ENCODE measurements at places on chromosomes 5 and 9.

- DNase-seq = no peak
Observed at GRCh38 chr5:93340881-93341280, 240.1 kb downstream of the NR2F1-AS1 start.

GRCh38 chr5:135205632-135206349 is 171.8 kb upstream of the PITX1 start:
- DNase-seq = no peak

GRCh38 chr5:90898326-90899013 is 339.9 kb downstream of the ADGRV1 start:
- DNase-seq = no peak

DNA sequence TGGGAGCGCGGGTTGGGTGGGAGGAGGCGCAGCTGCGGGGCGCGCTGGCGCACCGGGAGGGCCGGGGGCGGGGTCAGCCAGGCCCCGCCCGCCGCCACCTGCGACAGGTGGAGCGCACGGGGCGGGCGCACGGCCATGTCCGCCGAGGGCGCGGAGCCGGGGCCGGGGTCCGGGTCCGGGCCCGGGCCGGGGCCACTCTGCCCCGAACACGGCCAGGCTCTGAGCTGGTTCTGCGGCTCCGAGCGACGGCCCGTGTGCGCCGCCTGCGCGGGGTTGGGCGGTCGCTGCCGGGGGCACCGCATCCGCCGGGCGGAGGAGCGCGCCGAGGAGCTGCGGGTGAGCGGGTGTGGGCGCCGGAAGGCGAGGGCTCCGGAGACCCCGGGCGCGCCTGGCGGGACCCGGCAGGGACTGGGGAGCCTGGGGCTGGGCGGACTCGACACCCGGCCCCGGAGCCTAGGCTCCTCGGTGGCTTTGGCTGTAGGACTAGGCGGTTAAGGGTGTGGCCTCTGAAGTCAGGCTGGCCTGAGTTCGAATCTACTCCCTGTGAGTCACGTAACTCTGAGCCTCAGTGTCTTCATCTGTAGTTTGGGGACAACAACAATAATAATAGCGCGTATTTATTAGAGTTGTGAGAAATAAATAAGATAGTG is at the start of gene BSPRY:
TSS of gene BSPRY (plus strand) at position 97 of the 650 bp plus-strand sequence. CDS start at position 136, 39 bp downstream.
- peak; percentile 52 for DNase-seq

DNA sequence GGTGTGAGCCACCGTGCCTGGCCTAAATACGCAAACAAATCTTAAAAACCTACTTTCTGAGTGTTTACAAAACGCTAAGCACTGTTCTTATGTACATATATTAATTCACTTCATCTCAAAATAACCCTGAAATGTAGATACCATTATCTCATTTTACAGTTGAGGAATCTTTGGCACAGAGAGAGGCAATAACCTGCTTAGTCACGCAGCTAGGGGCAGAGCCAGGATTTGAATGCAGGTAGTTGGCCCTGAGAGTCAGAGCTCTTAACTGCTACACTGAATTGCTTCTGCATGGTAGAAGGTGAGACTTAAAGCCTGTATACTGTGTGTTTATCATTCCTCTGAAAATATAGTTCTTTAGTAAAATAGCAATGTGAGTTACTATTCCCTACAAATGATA is 21.9 kb downstream of the ARHGEF37 start:
- DNase-seq = no peak

GRCh38 chr9:133252301-133253020 is 22.5 kb downstream of the ABO start:
- peak; percentile 42 for DNase-seq

GRCh38 chr5:41869151-41869723 is 988 bp downstream of the OXCT1 start:
- no peak for DNase-seq

DNA sequence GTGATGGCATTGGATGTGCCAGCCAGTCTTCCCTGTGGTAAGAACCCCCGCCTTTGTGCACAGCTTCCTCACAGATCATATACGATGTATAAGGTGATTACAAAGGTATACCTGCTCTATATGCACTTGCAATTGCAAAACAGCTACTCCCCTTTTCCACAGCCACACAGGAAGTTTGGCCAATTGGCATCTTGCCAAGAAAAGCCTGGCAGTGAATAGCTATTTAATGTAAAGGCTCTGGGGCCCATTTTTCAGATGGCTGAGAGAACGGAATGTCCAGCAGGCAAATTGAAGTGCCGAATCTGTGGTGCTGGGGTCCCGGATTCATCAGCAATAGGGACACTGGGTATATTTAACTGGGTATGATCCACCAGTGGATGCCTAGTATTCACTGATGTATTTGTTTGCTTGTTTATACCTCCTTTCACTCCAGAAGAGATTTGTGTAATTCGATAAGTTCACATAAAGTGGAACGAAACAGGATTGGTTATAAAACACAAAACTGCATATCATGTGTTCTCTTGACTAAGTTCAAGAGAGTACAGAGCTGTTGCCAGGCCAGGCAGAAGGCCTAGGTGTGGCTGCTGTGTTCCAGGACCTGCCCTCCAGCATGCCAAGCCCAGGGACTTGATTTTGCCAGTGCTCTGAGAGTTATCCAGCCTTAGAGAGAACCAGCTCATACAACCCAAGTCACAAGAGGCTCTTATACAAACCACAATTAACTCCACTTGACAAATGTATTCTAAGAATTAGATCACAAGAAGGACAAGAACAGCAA is 27.7 kb upstream of the GABRP start:
- DNase-seq = no peak

GRCh38 chr5:159130871-159131270 is 31.2 kb upstream of the EBF1 start:
- DNase-seq = no peak

- no peak for DNase-seq
Observed at GRCh38 chr9:14532456-14533115, 160.6 kb downstream of the ZDHHC21 start.

DNA sequence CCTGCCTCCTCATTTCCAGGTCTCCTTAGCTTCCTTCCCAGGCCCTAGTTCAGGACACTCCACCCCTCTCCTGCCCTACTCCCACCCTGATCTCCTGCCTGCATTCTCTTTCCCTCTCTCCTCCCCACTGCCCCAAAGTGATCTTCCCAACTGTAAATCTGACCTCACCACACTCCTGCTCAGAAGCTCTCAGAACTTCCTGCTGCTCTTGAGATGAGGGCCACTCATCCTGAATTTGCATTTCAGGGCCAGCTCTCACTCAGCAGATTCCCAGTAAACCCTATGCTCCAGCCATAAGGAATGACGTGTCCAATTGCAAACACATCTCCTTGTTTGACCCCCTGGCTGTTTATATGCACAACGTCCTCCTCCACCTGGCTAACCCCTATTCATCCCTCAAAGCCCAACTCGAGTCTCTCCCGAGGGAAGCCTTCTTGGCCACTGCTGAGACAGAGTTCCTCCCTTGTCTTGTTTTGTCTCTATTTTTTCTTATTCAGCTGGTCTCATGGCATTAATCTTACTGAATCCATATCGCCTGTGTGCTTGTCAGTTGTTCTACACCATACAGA is 95.0 kb downstream of the NSG2 start:
- DNase-seq = no peak

DNA sequence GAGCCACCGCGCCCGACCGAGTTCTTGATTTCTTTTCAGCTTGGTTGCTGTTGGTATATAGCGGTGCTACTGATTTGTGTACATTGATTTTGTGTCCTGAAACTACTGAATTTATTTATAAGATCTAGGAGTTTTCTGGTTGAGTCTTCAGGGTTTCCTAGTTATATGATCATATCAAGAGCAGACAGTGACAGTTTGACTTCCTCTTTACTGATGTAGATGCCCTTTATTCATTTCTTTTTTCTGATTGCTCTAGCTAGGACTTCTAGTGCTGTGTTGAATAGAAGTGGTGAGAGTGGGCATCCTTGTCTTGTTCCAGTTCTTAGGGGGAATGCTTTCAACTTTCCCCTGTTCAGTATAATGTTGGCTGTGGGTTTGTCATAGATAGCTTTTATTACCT is 17.4 kb upstream of the LRRC19 start:
- no peak for DNase-seq

GRCh38 chr9:94743035-94743954 is 16.8 kb downstream of the AOPEP start:
- DNase-seq = no peak

- no peak for DNase-seq
Observed at GRCh38 chr9:123528501-123528900, 172.5 kb downstream of the CRB2 start.

GRCh38 chr5:73801686-73802085 is 175.7 kb downstream of the ARHGEF28 start:
- DNase-seq = no peak

DNA sequence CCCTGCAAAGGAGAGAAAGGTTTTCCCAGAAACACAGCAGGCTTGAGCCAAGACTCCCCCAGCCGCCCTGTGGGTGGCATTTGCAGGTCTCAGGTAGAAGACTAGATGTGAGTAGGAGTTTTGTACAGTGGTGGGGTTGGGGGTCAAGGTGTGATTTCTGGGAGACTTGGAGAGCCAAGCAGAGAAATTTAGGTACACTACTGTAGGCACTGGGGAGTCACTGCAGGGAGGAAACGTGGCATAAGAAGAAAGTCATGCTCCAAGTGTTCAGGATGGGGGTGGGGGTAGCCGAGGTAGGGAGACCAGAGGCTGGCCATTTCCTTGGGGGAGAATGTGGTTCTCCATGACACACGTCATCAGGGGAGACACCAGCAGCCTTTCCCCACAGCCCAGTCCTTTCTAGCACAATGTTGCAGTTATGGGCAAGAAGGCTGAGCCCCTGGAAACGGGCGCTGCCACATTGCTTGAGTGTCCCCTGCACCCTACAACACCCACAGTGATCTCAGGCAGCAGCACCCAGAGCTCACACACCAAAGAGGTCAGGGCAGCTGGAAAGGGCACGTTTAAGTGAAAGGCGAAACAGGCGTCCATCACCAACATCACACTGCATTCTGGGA is 210.5 kb downstream of the FSTL4 start:
- DNase-seq = no peak

GRCh38 chr9:93346231-93347112 is 105.0 kb upstream of the FAM120A start:
- DNase-seq = no peak

DNA sequence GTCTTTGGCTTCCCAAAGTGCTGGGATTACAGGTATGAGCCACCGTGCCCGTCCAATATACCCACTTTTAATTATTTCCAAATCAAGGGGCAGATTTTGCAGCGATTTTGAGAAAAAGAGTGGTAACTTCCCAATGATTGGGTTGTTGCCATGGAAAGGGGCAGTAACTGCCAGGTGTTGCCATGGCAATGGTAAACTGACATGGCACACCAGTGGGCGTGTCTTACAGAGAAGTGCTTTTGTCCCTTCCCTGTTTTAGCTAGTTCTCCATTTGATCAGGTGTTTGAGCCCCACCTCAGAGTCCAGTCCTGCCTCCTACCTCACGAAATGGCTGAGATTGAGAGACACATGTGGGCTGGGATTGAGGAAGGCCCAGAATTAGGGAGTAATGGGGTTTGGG is 86.3 kb upstream of the IER5L start:
- DNase-seq = no peak

GRCh38 chr5:137629646-137630045 is 106.2 kb downstream of the KLHL3 start:
- peak; percentile 50 for DNase-seq

DNA sequence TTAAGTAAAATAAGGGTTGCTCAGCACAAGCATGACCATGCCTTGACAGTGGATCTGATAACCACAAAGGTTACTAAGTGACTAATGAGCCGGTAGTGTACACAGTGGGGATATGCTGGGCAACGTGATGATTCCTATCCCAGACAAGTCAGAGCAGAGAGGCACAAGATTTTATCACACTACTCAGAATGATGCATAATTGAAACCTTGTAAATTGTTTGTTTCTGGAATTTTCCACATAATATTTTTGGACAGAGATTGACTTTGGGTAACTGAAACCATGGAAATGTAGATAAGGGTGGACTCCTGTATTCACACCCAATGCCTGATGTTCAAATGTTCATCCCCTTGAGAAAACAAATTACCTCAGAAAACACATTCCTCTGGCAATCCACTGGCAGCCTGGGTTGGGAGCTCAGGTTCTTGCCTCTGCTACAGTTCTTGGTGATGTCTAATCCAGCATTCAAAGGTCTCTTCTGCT is 16.2 kb upstream of the ERAP1 start:
- no peak for DNase-seq

GRCh38 chr5:133853646-133854365 is 114.6 kb downstream of the C5orf15 start:
- no peak for DNase-seq

DNA sequence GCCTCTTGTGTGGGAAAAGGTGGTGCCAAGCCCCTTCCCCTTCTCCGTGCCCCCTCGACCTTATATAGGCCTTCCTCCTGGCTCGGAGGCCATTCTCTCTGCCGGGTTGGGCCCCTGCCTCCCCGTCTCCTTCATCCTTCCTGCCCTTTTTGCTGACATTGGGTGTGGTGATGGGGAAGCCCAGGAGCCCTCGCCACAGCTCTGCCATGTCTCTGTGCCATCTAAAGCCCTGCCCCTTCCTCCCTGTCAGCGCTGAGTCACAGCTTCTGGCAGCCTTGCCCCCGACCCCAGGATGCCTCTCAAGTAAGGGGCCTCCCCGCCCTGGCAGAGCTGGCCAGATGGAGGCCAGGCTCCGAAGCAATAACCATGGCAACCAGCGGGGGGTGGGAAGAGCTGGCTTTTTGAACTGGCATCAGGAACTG is 30.4 kb downstream of the JADE2 start:
- no peak for DNase-seq

- no peak for DNase-seq
Observed at GRCh38 chr5:94693845-94694370, 75.4 kb downstream of the SLF1 start.

GRCh38 chr9:120306561-120306960 is 273.4 kb downstream of the CDK5RAP2 start:
- DNase-seq = no peak

GRCh38 chr5:168209997-168210396 is 81.4 kb upstream of the WWC1 start:
- no peak for DNase-seq

- DNase-seq = no peak
Observed at GRCh38 chr5:10854506-10855277, 93.7 kb upstream of the DAP start.

DNA sequence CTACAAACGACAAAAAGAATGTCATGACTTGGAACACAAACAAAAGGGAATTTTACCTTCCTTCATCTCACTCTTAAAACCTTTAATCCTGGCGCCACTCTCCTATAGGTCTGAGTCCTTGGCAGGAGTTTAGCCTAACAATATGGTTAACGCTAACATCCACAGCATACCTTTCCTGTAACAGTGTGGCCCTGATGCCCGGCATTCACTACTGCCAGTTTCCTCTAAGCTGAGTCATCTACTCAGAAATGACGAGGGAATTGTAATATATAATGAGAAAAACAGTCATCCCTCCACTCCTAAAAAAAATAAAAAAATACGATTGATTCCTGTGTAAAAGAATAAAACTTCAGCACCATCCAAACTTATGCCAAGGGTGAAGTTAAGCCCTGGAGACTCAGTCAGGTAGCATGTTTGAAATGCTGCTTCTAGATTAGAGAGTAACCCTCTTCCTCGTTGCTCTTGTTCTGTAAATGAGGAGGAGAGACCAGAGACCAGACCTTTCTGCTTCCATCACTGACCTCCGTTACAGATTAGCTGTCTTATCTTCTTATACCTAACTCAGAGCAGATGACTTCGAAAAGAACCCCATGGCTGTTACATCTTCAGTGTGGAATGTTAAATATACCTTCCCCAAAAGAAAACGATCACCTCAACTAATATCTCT is 37.4 kb downstream of the CCDC125 start:
- no peak for DNase-seq

- no peak for DNase-seq
Observed at GRCh38 chr5:175567954-175568353, 89.6 kb downstream of the SFXN1 start.
